HFF-Myc (cell line): ENCODE measurements at places on chromosomes 5 and 9.
A peak's percentile ranks its signal among the peaks of the same experiment; 100 is the strongest.

- DNase-seq, result no peak
Measured at GRCh38 chr9:82115331-82115730, 126.8 kb downstream of the SPATA31D1 start.

DNA sequence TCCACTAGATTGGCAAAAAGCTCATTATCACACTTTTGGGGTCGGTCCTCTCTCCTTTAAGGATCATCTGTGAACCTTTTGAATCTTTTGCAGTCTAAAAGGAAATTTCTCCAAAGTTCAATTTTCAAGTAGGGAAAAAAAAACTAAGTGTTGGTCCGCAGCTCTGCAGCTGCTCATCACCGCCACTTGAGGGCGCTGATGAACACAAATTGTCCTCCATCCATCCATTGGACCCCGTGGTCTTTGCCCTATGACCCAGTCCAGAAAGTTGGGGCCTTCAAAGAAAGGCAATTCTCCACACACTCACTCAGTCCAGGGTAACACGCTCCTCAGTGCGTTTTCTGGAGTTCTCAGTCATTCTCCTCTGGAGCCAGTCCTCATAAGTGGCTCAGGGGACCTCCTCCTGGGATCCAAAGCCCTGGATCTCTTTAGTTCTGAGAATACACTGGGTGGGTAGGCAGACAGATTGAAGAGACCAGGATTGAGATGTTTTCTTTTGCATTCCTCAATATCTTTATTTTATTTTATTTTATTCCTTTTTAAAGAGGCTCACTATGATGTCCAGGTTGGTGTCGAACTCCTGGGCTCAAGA lies 63.6 kb upstream of the SLC28A3 start:
- no peak for DNase-seq

GRCh38 chr5:158641016-158641415 lies 458.7 kb downstream of the EBF1 start:
- no peak for DNase-seq

DNA sequence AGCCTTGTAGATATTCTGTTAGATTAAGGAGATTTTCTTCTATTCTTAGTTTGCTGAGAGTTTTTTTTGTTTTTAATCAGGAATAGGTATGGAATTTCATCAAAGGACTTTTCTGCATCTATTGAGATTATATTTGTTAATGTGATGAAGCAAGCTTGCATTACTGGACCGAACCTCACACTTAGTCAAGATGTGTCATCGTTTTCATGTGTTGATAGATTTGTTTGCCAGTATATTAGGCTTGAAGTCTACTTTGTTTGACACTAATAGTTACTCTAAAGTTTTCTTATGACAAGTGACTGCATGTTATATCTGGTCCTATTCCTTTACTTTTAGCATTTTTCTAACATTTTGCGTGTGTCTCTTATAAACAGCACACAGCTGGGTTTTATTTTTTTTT lies 12.4 kb upstream of the HACD4 start:
- DNase-seq, result no peak

DNA sequence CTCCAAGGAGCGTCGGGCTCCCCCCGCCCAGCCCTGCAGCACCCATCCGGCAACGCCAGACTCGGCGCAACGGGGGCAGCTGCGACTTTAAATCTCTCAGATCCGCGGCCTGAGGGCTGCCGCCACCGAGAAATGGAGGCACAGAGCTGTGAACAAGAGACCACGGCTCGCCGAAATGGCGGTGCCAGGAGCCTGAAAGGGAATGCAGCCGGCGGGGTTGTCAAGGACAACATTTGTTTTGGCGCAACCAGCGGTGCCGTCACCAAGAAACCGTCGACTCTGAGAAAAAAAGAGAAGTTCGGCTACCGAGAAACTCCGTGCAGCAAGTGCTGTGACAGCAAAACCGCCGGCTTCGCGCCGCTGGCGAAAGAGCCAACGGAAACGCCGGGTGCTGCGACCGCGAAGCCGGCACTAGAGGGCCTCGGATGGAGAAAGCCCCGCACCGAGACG lies 2.1 kb upstream of the ANXA2R start:
- no peak for DNase-seq

DNA sequence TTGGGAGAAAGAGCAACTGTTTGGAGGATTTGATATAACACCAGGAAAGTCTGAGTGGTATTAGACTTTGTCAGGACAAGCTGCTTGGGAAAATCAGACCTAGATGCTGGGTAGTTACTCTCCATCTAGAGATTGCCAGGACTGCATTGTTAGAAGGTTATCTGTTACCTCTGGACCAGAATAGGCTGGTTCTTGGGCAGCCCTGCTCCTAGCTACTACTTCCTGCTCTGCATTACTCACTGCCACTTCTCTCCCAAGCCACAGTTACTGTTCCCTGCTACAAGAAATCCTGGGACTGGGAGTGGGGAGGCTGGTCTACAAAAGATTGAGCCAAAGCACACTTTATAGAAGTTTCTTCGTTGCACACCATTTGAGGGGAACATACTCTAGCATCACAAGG lies 95.5 kb upstream of the KCNN2 start:
- no peak for DNase-seq

- no peak for DNase-seq
Measured at GRCh38 chr5:154749491-154749890, 5.7 kb upstream of the LARP1 start.

- no peak for DNase-seq
Measured at GRCh38 chr9:11618241-11618805, 1005.5 kb upstream of the PTPRD start.

GRCh38 chr9:129069862-129070641 lies 10.9 kb upstream of the DOLPP1 start:
- DNase-seq, result no peak

GRCh38 chr9:34383904-34384303 lies 7.2 kb upstream of the MYORG start:
- DNase-seq, result no peak

GRCh38 chr5:71533615-71534014 lies 53.5 kb upstream of the MCCC2 start:
- peak; percentile 10 for DNase-seq

GRCh38 chr9:89664896-89665329 lies 60.1 kb downstream of the GADD45G start:
- DNase-seq, result no peak

- no peak for DNase-seq
Measured at GRCh38 chr5:177154003-177154643, 20.6 kb downstream of the NSD1 start.

DNA sequence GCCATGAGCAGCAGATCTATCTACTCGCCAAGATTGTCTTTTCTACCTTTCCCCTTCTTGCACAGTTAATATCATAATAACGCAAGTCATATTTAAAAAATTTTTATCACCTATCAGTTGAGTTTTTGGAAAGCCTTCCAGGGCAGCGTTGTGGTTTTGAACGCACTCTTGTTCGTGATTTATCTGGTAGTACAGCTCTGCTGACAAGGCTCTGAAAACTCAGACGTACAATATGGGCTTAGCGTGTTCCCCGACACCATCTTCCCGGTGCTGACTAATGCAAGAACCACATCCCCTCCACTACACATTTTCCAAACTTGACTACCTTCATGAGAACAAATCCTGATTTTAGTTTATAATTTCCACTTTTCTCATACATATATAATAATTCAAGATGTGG lies 1.6 kb upstream of the NFIL3 start:
- DNase-seq, result no peak

DNA sequence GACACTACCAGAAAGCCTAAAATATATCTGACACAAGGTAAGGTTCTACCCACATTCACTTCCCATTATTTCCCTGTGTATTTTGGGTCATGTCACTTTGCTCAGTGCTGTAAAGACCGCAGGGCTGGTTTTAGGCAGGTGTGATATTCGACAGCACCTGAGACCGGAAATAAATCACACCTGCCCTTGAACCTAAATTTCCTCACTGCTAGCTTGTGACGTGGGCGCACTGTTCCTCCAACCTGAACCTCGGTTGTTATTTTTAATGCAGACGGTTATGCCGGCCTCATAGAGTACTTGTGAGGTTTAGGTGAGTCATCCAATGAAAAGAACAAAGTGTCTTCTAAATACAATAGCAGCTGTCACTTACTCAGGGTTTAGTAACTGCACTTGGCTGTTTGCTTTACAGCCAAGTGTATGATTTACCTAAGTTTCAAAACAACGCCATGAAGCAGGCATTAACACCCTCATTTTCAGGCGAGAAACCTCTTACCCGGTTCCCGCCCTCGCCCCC lies 20.7 kb upstream of the ZNF782 start:
- DNase-seq, result no peak

DNA sequence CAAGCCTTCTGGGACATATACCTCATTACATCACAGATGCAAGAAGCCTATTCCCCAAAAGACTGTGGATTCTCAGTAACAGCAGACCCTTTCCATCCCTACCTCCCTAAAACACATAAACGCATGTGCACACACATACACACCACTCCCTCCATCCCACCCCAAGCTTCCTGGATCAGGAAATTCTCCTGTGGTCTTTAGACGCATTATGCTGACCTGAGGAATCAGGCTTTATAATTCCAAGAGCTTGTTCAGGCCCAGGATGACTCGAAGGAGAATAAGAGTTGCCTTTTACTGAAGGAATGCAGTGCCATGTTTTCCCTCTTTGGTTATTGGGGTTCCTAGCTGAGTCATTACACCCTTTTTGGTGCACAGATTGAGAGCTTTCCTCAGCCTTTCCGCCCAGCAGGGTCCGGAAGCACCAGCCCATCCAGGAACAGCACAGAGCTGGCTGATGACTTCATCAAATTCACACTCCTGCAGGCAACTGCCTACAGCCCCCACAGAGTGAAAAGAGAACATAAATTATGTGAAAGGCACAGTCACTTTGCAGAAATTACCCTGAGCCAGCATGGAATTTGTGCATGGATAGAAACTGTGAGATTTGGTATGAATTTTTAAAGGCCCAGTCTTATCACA lies 385.0 kb upstream of the TRPC7 start:
- no peak for DNase-seq

GRCh38 chr5:178279723-178280438 lies 47.3 kb upstream of the PHYKPL start:
- DNase-seq, result peak; percentile 36

GRCh38 chr9:5760338-5760737 lies 72.6 kb downstream of the ERMP1 start:
- DNase-seq, result no peak

GRCh38 chr9:126338945-126339344 lies 12.3 kb downstream of the MVB12B start:
- DNase-seq, result no peak

DNA sequence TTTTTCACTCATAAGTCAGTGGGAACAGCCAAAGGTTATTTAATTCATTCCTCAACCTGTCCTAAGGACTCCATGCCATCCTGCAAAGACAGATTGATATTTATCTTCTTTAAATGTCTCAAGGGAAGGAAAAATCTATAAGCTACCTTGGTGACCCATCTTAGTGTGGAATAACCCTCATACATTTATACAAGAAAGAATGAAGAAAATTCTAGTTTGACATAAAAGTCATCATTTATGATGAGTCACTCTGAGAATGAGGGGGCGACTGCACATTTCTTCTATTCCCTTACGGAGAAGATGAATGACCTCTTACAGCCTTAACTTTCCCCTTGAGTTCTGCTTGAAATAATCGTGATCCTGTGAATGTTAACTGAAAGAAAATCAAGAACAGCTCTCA lies 26.8 kb upstream of the NUDT12 start:
- DNase-seq, result no peak

- no peak for DNase-seq
Measured at GRCh38 chr5:170296935-170297588, 515 bp downstream of the LCP2 start.

GRCh38 chr5:110054240-110054639 lies 364.5 kb downstream of the MAN2A1 start:
- peak; percentile 22 for DNase-seq

DNA sequence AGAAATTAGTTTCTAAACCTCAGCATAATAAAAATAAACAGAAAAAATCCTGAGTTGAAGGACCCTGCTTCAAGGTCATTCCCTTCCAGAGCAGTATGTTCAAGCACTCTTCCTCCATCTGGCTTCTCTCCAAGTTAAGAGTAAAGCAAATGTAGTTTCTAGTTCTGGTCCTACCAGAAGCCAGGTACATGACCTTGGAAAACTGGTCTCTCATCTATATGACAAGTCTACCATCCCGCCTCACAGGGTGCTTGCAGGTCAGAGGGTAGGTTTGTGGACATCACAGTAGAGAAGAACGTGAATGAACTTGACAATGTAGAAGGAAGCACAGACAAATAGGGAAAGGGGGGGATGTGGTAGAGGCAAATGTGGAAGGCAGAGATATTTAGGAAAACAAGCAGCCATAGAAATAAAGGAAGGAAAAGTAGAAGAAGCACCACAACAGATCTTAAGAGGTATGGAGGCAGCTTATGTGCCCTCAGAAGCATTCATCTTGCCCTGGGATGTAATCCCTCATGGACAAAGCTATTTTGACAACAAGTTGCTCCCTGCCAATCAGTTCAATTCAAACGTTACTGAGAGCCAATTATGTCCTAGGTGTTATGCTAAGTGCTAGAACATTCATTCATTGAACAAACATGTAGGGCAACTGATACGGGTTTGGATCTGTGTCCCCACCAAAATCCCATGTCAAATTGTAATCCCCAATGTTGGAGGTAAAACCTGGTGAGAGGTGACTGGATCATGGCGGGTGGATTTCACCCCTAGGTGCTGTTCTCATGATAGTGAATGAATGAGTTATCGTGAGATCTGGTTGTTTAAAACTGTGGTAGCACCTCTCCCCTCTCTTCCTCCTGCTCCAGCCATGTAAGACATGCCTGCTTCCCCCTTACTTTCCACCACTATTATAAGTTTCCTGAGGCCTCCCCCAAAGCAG lies 23.7 kb upstream of the CTNNAL1 start:
- DNase-seq, result no peak
